Mesenteric fat pad (tissue), 1 donor: ENCODE measurements at places on chromosomes 2 and 18.
A peak's percentile ranks its signal among the peaks of the same experiment; 100 is the strongest.

- no peak for DNase-seq
Observed at GRCh38 chr2:9053534-9053931, 50.0 kb upstream of the MBOAT2 start.

DNA sequence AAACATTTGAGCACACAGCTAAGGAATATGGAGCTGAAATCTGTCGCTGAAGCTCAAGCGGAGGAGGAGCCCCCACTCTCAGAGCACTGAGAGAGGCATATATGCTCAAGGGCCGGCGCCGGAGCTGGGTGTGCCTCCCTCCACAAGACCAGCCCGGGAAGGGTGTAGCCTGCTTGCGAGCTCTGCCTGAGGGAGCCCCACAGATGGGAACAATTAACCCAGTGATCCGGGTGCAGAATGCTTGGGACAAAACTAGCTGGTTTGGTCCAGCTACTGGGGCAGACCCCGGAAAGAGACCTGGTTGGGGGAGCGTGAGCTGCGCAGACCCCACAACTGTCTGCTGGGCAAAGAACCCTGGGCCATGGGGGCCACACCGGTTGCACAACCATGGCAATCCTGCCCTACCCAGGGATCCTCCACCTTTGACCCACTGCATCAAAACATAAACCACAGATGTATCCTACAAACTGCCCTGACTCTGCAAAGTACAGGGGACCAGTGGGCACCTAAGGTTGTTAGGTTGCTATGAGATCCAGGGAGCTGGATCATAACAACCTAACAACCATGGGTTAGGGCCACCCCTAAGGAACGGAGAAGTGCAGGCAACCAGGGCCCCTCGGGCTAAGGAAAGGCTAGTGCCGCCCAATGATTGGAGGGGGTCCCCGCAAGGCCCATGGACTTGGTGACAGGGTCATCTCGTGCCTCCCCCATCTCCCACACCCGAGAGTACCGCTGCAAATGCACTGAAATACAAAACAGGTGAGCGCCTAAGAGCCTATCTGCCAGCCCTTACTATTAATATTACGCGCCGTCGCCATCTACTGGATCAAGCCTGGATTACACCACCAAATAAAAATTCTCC, 53.4 kb upstream of the SCN1A start:
- no peak for DNase-seq

DNA sequence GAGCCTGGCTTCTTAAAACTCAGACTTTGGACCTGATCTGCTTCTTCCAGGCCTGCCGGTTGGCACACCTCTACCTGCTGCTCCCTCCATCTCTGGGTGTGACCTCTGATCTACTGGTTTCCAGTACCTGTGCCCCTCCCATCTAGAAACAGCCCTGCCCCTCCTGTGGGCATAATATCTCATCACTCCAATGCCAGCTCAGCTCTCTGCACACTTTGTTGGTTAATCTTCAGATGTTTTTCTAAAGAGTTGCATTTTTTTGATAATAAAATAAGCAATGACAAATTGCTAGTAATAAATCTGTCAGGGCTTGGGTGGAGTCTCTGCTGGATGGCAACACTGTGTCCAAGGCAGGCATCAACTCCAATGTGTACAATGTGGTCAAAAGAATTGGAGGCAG, 89.6 kb upstream of the PPP1CB start:
- no peak for DNase-seq

DNA sequence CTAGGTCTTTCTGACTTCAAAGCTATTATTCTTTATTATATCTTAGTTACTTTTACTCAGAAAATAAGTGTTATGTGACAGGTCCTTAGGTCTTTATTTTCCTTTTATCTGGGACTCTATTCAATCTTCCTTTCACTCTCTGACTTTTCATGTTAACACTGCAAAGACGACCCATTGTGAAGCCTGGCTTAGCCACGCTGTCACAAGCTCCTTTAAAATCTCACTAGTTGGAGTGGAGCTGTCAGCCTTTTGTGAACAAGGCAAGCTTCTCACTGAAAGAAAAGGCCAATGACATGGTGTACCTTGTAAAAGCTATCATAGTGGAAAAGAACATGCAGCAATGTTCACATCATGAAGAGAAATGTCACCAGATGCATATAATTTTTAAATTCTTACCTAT, 1130.7 kb upstream of the FAM98A start:
- no peak for DNase-seq

GRCh38 chr2:198141726-198142125, 337.3 kb downstream of the PLCL1 start:
- no peak for DNase-seq

DNA sequence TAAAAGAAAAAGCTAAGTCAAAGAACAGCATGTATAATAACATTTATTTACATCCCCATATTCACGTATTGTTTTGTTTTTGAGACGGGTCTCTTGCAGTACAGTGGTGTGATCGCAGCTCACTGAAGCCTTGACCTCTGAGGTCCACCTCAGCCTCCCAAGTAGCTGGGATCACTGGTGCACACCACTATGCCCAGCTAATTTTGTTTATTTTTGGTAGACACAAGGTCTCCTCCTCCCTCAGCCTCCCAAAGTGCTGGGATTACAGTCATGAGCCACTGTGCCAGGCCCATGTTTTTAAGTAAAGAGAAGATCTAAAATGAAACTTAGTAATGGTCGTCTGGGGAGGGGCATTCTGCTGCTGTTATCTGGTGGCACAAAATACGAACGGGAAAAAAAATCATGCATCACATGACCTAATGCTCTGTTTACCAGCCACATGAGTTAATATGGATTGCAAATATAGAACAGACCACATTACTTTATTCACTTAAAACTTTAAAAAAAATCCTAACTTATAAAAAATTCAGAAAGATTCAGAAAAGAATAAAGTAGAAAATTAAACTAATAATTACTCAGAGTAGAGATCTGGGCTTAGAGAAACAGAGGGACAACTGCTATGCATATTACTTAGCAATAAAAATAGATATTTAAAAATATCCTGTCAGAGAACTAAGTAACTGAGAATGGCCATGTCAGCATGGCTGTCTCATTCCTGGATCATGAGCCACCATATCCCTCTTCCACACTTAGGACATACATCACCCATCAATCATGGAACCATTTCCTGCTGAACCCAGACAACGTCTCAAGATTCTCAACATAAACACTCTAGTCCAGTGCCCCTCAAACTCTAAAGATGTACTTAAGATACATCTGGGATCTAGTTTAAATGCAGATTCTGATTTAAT, 7.3 kb downstream of the MMADHC start:
- no peak for DNase-seq

DNA sequence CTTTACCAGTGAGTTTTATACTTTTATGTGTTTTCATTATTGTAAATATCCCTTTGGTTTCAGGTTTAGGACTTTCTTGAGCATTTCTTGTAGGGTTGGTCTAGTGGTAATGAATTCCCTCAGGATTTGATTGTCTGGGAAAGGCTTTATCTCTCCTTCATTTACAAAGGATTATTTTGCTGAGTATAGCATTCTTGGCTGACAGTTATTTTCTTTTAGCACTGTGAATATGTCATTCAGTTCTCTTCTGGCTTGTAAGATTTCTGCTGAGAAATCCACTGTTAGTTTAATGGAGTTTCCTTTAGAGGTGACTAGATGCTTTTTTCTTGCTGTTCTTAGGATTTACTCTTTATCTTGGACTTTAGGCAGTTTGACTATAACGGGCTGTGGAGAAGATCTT, 373.9 kb downstream of the TSN start:
- no peak for DNase-seq

DNA sequence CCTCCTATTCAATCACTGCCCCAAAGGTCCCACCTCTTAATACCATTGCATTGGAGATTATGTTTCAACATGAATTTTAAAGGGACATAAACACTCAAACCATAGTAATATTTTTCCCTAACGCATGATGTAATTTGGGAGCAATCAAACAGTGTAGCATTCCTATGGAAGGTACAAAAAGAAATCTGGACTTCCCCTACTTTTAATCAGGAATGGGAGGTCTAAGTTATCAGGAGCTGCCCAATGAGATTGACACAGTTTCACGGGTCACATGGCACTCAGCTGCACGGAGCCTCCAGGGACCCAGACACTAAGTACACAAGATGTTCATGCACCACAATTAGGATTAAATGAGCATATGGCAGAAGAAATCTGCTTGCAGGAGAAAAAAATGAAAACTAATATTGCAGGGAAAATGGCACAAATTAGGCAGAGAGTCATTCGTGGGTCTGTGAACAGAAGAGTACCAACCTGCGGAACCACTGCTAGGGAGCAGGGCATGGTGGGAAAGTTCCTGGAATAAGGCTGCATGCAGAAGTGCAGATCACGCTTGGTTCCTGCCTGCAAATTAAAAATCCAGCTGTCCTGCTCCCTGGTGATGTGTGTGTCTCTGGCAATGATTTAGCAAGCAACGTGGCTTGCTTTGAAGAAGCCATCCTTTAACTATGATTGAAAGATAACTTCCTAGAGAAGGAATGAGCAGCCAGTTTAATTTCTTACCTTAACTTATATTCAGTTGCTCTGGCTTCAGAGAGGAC, 326.6 kb upstream of the ID2 start:
- DNase-seq = no peak

DNA sequence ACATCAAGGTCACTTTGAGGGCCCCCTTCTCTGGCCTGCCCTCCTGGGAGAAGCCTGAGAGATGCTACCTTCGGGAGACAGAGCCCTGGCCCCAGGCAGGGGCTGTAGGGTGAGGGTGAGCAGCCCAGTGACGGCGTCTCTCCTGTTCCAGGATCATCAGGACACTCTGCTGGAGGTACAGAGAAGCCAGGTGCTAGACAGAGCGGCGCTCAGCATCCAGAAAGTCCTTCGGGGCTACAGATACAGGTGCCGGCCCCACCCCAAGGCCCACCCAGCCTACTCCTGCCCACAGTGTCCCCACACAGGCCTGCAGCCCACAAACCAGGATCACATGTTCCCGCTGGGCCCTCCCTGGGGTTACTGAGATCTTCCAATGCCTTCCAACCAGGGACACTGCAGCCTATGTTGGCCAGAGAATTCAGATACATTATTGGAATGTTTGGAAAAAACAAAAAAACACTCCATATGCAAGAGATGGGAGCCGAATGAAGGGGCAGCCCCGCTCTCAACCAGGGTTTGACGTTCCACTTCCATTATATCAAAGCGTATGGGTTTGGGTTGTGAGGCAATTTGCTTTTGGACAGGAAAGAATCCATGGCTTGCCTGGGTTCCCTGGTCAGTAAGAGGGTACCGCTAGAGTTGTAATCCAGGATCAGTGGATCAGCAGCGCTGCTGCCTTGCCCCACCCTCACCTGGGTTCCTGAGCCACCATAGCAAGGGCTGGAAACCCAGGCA, 49.5 kb upstream of the GPR17 start:
- peak; percentile 64 for DNase-seq

GRCh38 chr2:128305555-128306080, 13.1 kb downstream of the HS6ST1 start:
- no peak for DNase-seq

DNA sequence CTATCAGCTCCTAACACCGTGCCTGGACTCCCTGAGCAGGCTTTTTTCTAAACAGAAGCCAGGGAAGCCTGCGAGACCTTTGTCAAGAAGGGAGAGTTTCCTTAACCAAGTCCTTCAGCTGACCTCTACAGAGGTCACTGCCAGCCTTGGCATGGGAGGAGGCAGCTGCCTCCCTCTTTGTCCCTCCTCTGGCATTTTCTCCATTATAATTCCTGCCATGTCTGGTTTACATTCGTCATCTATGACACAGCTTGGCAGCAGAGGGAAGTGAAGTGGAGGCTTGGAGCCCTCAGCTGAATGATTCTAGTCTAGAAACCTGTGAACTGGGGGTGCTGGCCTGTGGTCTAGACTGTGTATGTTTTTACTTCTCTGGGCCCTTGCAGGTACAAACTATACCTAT, 22.5 kb downstream of the LIPG start:
- peak; percentile 26 for DNase-seq

- no peak for DNase-seq
Observed at GRCh38 chr2:181781078-181781786, 100.9 kb upstream of the NEUROD1 start.

- DNase-seq = peak; percentile 45
Observed at GRCh38 chr2:10820978-10821695, 8.6 kb upstream of the PDIA6 start.

GRCh38 chr2:1869248-1869647, 124.9 kb upstream of the PXDN start:
- DNase-seq = no peak

GRCh38 chr2:24125956-24126355, 2.7 kb downstream of the FAM228B start:
- DNase-seq = no peak

- no peak for DNase-seq
Observed at GRCh38 chr2:163732727-163733126, 3.1 kb downstream of the FIGN start.

- DNase-seq = peak; percentile 81
Observed at GRCh38 chr2:3341336-3341735, 36.3 kb downstream of the EIPR1 start.

GRCh38 chr2:23588106-23588505, 203.1 kb downstream of the KLHL29 start:
- DNase-seq = no peak

- no peak for DNase-seq
Observed at GRCh38 chr2:209314653-209315052, 109.2 kb upstream of the MAP2 start.

DNA sequence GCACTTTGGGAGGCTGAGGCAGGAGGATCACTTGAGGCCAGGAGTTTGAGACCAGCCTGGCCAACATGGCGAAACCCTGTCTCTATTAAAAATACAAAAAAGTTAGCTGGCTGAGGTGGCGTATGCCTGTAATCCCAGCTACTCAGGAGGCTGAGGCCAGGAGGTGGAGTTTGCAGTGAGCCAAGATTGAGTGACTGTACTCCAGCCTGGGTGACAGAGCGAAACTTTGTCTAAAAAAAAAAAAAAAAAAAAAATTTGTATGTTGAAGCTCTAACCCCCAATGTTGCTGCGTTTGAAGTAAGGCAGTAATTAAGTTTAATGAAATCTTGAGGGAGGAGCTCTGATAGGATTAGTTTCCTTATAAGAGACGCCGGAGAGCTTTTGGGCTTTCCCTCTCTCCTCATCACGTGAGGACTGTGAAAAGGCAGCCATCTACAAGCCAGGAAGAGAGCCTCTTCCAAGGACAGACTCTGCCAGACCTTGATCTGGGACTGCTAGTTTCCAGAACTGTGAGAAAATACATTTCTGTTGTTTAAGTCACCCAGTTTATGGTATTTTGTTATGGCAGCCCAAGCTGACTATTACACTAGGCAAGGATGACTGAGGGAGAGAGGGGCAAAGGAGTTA, 11.5 kb upstream of the PNPT1 start:
- DNase-seq = no peak
